Activated B cell treated with CpG ODN at 0.5 μM for 24 hours (primary cell): ENCODE measurements at places on chromosomes 4 and X. TPM values are rescaled to one million over a fixed set of nuclear protein-coding genes. Genes with fewer than 3 reads are reported as not detected.

- peaks cover 57% of the 10 kb centered on the region for H3K4me1 ChIP-seq
- H3K27ac ChIP-seq: peak overlapping the region; percentile 92
- peak overlapping the region; percentile 13 for H3K4me3 ChIP-seq
These were observed 30.2 kb upstream of the FAM9C start for GRCh38 chrX:13074297-13075262.

DNA sequence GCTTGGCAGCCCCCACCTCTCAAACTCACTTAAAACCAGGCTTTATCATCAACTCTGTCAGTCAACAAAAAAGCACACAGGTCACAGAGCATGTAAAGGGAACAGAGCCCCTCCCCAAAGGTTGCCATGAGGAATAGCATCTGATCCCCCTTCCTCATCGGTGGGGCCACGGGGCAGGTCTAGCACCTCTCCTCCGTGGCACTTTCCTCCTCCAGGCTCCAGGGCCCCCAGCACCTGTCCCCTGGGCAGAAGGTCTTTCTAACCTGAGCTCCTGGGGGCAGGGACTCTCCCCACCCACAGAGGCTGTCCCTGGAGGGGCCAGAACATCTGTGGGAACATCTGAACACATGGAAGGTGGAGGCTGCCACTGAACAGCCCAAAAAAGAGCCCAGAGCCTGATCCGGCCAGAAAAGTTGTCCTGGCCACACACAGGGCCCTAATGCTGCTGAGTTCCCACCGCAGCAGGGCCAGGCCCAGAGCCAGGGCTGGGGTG lies 65.7 kb downstream of the ZFYVE28 start:
- H3K4me1 ChIP-seq: peaks cover 12% of the 10 kb centered on the region
- no peaks in the 10 kb centered on the region for H3K27me3 ChIP-seq
- no peaks in the 10 kb centered on the region for H3K36me3 ChIP-seq
- DNase-seq: peak; percentile 12
- no peak overlapping the region for H3K27ac ChIP-seq

DNA sequence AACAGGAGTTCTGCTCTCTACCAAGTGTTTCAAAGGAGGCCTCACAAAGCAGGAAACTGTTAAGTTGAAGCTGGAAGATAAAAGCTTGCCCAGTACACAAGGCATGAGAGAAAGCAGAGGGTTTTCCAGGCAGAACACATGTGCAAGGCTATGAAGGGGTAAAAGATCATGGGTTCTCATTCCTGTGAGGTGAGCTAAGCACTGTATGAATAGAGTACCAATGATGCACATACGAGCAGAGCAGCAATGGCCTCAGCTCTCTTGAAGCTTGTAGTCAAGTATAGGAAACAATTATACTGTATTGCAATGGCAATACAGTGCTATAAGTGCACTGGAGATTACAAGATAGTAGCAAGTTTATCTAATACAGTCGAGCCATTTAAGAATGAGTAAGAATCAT lies 18.0 kb downstream of the TTC29 start:
- H3K4me1 ChIP-seq: no peaks in the 10 kb centered on the region
- no peak for DNase-seq
- H3K4me3 ChIP-seq: no peak overlapping the region
- no peak overlapping the region for H3K27ac ChIP-seq
- H3K27me3 ChIP-seq: peaks cover 9% of the 10 kb centered on the region

DNA sequence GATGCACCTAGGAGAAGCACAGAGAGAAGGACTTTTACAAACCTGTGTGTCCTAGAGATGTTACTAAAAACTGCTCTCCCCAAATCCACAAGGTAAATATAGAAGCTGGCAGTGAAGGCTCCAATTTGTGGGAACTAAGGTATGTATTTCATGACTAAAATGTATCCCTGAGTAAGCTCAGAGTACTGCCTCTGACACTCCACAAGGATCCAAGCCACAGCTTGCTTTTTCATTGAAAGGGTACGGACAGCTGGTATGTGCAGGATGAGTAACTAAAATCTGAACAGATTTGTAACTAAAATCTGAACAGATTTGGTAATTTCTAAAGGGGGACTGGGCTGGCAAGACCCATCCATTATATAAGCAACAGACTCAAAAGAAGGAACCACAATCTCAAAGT lies 187.6 kb downstream of the DCLK2 start:
- no peak overlapping the region for H3K27ac ChIP-seq
- H3K27me3 ChIP-seq: no peaks in the 10 kb centered on the region
- H3K4me1 ChIP-seq: no peaks in the 10 kb centered on the region
- H3K4me3 ChIP-seq: no peak overlapping the region
- DNase-seq: no peak

ARX gene
- not detected in 2 replicates for total RNA-seq

NDST3 gene
- total RNA-seq: not detected in 2 replicates

SHISA3 gene
- total RNA-seq: not detected in 2 replicates
